Activated CD4-positive, alpha-beta T cell treated with anti-CD3 and anti-CD28 coated beads, Interleukin-2, Interleukin-6, amounts not matched to agents 100 ng/mL and 50 ng/mL, durations not matched to agents 16 hours and 8 hours (primary cell): ENCODE measurements at places on chromosomes 16 and 17.

DNA sequence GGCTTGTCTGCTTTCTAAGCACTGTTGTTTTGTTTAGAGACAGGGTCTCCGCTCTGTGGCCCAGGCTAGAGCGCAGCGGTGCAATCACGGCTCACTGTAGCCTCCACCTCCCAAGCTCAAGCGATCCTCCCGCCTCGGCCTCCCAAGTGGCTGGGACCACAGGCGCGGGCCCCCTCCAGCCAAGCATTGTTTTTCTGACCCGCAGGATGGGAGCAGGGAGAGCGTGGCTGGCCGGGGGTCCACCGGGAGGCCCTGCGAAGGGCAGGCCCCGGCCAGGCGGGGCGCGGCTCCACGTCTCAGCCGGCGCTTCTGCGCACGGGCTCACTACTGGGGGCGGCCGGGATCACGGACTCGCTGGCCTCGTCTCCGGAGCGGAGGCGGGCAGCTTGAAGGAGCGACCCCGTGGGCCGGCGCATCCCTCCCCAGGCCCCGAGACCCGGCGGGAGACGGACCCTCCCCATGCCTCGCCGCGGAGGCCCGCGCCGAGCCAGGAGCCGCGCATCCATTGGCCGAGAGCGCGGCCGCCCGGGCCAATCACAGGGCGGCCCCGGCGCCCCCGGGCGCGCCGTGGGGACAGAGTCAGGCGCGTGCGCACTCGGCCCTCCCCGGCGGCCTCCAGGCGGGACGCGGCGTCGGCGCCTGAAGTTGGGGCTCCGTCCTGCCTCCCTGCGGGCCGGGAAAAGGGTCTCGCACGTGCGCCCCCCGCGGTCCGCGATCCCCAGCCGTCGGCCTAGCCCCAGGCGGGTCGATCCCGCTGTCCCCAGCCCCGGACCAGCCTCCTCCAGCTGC lies 24.9 kb downstream of the ACTG1 start:
- peak; percentile 89 for DNase-seq

DNA sequence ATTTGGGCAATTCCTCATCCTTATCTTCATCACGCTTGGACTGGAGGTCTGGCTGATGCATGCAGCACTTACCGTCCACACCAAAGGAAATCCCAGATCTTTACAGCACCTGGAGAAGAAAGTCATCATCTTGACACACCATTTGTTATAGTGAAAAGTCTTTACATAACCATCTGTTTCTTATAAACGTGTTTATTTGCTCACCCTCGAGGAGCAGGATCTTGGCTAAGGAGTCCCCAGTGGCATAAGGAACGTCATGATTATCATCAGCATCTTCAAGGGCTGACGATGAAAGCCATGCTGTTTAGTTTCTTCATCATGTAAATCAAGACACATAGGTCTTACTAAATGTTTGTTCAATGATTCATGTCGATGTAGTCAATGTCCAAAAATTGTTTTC lies 248.8 kb upstream of the ELAC2 start:
- DNase-seq = no peak

GRCh38 chr16:9199311-9199710 lies 107.9 kb downstream of the HAPSTR1 start:
- DNase-seq = no peak

- DNase-seq = no peak
Measured at GRCh38 chr16:87554754-87555427, 47.4 kb upstream of the JPH3 start.

GRCh38 chr16:46612121-46612520 lies 9.1 kb downstream of the SHCBP1 start:
- peak; percentile 5 for DNase-seq

DNA sequence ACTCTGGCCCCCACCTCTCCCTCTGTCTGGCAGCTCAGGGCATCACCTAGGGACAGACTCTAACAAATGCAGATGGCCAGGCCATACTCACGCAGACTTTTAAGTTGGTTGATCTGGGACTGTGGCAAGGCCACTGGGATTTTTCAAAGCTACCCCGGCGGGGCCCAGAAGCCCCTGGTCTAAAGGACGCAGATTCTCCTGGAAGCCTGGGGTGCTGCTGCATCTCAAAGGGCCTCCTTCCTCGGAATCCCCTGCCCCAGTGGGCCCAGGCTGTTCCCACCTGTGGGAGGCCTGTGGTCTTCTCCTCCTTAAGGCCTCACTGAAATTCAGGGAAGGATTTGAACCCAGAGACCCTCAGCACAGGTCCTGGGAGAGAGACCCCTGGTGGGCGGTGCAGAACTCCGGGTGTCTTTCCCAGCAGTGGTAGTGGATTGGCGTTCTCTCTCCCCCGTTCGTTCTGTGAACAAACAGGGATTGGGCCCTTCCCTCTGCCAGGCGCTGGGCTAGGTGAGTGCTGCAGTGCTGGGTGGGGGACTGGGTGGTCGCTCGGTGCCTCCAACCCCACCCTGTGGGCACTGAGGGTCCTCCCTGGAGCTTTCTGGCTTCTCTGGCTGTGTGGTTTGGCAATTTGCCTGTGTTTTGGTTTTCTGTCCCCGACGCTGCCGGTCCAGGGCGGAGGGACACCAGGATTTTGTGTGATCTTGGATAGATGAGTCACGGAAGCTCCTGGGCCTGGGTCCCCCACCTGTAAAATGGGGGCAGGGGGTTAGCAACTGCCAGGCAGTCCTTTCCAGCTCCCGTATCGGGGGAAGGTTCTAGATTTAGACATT lies 160.5 kb upstream of the GSE1 start:
- DNase-seq = no peak

DNA sequence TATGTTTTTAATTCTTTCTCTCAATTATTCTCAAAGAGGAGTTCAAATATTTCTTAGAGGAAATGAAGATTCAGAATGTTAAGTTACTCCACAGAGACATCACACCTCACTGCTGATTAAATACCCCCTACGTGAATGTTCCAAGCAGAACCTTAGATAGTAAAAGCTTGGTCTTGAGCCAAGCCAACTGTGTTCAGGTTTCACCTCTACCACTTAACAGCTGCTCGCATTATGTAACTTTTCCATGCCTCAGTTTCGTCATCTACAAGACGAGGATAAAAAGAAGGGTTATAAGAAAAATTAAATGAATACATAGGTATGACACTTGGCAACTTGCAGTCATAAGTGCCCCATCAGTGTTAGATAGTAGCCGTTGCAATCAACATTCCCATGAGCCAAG lies 356.2 kb downstream of the RBFOX1 start:
- DNase-seq = no peak

DNA sequence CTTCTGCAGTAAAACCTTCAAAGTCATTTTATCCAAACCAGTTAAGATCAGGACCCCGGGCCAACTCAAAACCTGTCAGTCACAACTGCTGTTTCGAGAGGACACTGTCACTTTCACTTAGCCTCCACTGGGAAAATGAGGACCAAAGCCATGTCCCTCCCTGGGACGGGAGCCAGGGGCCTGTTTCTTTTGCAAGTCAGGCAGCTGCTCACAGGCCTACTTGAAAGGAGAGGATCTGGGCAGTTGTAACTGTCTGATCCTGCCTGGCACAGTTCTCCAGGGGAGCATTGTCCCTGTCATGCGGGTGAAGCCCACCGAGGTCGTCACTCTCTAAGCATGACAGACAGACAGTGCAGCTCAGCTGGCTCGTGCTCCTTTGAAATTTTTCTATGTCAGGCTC lies 276.2 kb downstream of the NPIPA8 start:
- no peak for DNase-seq

DNA sequence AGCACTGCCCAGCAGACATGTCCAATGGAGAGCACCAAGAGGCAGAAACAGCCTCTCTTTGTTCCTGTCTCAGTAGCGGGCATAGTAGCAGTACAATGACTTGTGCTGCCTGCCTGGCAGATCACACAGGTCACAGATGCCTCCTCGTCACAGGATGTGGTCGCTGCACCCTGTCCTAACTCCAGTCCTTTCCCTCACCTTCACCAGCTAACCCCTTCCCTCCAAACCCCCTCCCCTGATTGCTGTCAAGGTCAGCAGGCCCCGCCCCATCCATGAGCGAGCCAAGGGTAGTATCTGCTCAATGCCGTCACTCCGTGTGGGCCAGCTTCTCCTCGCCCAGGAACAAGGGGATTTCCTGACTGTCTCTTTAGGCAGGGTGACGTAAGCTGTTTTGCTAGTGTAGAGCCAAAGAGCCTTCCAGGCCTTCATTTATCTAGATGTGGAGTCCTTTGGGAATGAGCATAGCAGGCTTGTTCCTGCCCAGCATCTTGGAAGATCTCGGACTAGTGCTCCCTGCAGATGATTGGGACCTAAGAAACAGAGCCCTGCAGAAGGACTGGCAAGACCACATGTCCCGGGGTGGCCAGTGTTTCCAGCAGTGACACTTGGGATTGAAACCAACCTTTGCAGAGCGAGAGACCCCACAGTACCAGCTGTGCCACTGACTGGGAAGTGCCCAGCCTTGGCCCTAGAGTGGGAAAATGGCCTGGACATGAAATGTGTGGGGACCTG lies 75.9 kb upstream of the TNRC6C start:
- DNase-seq = peak; percentile 86

GRCh38 chr17:17499402-17500145 lies 3.4 kb upstream of the RASD1 start:
- no peak for DNase-seq

DNA sequence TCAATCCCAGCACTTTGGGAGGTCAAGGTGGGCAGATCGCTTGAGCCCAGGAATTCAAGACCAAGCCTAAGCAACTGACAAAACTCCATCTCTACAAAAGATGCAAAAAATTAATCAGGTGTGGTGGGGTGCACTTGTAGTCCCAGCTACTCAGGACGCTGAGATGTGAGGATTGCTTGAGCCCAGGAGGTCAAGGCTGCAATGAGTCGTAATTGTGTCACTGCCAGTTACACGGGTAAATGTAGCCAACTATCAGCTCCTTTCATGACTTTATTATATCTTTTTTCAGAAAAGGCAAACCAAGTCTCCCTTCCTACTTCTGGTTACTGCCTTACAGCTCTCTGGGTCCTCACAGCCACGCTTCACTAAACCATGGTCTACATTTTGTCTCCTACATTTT lies 4.0 kb downstream of the SDF2 start:
- DNase-seq = no peak

- peak; percentile 86 for DNase-seq
Measured at GRCh38 chr16:57485916-57486857, at the start of gene DOK4. DOK4 (minus strand) TSS chr16:57486493; CDS start chr16:57479507, 6,986 bp downstream.

DNA sequence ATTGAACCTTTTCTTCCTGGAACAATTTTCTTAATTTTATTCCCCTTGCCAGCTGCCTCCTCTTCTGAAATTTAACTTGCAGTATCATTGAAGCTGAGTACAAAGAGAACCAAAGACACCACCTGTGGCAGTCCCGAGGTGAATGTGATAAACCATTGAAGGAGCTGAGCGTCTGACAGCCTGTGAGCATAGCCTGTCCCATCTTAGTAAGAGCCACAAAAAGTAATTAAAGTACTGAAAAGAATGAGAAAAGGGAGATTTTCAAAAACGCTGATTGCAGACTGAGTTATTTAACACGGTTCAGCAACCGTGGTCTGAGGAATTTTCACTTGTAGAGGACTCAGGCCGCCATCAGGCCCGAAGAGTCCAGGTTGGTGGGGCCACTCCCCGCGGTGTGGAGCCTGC lies 27.2 kb upstream of the ST6GALNAC1 start:
- DNase-seq = no peak

DNA sequence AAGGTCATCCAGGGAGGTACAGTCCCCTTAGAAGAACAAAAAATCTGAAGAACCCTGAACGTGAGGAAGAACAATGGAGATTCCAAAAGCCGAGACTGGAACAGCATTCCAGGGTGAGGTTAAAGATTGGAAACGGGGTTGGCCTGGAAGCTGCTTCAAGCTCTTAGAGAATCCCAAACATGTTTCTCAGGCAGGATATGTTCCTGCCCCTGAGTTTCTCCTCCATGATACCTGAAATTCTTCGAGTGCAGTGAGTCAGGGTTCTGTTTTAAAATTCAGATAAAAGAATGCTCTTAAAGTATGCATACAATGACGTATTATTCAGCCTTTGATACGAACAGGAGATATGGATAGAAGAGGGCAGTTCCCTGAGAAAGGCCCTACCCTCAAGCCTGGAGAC lies 293.1 kb downstream of the HS3ST3B1 start:
- no peak for DNase-seq

DNA sequence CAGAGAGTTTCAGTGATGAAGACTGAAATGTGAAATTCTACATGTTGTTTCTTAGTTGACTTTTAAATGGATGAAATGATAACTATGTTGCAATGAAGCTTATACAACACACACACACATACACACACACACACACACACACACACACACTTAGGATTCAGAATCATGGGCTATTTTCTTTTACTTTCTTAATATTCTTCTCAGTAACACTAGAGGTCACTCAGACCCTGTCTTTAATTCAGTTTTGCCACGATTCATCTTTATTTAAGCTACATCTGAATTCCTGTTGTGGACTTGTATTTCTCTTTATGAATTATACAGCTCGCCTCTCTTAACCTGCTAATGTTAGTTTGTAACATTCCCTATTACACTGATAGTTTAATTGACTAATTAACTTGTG lies 109.6 kb upstream of the GOT2 start:
- no peak for DNase-seq

- DNase-seq = no peak
Measured at GRCh38 chr17:34275881-34276280, 5.9 kb downstream of the CCL7 start.

GRCh38 chr17:17420082-17420481 lies 56.7 kb upstream of the MED9 start:
- no peak for DNase-seq

DNA sequence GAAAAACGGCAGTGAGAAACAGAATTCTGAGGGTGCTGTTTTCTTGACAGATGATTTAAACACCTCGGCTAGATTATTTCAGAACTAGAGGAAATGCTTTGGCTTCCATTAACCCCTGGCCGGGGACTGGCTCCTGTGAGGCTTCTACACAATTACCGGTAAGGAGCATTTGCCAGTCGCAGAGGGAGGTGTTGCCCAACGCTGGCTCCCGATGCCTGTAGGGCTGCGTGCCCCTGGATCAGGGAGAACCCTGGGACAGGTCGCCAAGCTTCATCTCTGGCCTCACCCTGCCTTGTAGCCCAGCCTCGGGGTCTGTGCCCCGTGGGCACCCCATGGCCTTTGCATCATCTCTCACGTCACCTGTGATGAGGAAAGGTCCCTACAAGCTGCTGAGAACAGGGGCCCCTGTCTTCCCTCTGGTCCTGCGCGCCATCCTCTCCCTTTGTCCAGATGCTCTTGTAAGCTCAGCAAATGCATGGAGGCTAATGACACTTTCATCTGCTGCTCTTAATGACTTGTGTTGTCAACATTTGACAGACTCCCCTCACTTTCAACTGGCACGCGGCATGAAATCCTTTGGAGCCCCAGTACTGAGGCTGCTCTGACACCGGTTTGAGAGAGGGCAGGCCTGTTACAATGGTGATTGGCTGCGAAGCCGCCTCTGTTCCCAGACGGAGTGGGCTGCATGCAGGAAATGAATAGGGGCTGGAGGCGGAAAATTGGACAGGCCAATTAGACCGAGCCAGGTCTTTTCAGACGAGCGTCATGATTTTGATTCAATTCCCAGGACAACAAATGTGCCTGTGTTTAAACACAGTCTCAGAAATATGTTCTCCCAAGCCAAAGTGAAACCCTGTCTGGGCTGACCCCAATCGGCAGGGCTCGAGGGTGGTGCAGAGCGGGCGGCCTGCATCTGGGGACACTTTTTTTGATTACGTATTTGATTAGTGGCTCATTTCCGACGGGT lies 85.5 kb upstream of the DOC2B start:
- no peak for DNase-seq
